Stimulated activated CD4-positive, alpha-beta T cell treated with anti-CD3 and anti-CD28 coated beads, Interleukin-1b, Interleukin-23, amount 100 ng/mL, for 1 hour (primary cell): ENCODE measurements at places on chromosomes 1 and 21.

- DNase-seq, result no peak
These were observed 5.0 kb downstream of the CLDN19 start for GRCh38 chr1:42735056-42735455.

DNA sequence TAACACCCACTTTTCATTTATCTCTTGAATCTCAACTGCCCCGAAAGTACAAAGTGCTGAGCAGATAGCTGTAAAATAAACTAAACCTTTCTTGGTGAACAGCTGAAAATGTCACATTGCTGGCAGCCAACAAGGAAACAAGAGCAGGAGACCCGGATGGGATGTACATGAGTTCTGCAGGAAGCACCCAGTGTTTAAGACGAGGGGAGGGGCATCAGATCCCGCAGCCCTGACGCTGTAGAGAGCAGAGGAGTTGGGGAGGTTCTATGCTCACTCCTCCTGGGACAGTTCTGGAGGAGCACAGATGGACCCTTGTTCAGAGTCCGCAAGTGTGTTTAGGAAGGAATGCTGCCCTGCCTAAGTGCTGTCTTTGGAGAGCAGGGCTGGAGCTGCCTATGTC lies 32.0 kb upstream of the EPHA8 start:
- no peak for DNase-seq

- no peak for DNase-seq
These were observed 391.5 kb upstream of the ADGRL2 start for GRCh38 chr1:81409262-81409661.

GRCh38 chr21:43323244-43324005 lies 103.5 kb downstream of the SIK1 start:
- no peak for DNase-seq

DNA sequence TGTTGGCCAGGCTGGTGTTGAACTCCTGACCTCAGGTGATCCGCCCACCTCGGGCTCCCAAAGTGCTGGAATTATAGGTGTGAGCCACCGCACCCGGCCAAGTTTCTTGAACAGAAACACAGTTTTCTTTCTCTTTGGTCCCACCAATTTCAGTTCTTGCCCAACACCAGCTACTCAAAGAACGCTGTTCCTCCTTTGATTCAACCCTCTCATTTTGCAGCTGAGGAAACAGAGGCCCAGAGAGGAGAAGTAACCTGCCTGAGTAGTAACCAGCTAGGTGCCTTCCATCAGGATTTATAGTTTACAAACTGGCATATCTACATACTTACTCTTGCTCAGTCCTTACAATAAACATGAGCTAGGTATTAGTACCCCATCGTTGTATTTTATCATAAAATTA lies 119.9 kb downstream of the SYF2 start:
- DNase-seq, result no peak
